Motor neuron (in vitro differentiated cells): ENCODE measurements at places on chromosomes 1 and 21.

- peak; percentile 44 for ATAC-seq
Observed at GRCh38 chr1:183404476-183404875, 13.7 kb downstream of the NMNAT2 start.

DNA sequence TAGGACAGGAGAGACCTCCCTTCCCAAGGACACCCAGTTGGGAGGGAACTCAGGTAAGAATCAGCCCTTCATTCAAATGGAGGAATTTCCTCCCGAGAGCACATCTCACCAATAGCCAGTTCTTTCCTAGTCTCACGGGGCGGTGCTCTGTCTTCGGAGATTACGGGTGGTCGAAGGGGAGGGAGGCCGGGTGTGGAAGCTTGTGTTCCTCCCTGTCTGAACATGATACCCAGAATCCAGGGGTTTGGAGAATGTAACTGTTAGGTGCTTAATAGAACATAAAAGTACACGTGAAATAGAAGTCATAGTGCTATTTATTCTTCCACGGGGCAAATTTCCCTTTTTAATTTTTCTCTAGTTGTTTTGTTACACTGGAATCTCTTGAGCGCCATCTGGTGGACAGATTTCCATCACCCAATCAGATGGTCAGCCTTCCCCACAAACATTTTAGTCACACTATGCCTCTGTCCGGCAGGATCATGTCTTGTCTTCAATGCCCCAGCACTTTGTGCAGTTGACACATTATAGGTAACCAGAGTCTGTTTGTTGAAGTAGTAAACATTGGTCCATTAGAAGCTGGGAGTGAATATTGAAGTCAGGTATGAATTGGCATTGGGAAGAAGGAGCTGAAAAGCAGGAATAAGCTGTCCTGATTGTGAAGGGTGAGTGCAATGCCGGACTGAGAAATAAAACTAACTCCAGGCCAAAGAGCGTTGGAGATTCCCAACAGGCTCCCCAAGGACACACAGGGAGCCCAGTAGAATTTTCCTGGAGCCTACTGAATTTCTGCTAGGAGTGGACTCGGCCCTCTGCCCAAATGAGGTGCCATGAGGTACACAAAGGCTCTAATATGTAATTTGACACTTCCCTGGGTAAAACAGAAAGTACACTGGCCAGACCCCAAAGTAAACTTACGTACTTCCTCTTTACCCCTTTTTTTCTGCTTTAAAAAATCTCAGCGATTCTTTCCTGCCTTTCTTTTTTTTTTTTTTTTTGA, 27.6 kb upstream of the ZNF697 start:
- peak; percentile 85 for ATAC-seq

- no peak for ATAC-seq
Observed at GRCh38 chr1:89954401-89954800, 40.5 kb upstream of the ZNF326 start.

GRCh38 chr1:191579019-191579418, 579.2 kb upstream of the RGS18 start:
- ATAC-seq: no peak

DNA sequence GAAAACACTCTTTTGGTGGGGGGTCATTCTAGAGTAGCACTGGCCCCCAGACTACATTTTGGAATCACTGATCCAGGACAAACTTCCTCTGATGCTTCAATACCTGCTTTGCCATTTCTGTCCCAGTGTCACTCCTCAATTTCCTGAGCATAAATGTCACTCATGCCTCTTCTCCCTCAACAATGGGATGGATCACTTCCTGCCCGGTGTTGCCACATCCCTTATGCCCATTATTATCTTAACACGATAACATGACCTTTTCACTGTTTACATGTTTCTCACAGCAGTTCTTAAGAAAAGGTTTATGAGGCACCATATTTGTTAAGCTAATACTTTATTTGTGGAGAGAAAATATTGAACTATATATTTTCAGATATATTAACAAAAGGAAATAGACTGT, 3.9 kb upstream of the ITLN1 start:
- no peak for ATAC-seq

DNA sequence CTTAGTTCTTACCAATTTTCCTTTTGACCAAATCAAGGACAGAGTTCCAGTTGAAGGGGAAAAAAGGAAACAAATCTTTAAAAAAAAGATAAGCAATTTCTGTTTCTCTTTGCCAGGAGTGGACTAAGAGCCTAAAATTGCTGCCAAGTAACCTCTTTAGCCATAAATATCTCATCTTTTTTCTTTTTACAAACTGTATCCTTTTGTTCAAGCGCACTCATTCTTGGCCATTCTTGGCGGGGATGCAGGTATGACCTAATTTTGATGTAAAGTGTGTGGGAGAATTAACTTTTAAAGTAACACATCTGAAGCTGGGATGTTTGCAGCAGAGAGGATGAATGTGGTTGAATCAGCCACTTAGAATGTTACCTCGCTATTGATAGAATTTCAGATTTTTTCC, 13.4 kb upstream of the KIF1B start:
- ATAC-seq: no peak

DNA sequence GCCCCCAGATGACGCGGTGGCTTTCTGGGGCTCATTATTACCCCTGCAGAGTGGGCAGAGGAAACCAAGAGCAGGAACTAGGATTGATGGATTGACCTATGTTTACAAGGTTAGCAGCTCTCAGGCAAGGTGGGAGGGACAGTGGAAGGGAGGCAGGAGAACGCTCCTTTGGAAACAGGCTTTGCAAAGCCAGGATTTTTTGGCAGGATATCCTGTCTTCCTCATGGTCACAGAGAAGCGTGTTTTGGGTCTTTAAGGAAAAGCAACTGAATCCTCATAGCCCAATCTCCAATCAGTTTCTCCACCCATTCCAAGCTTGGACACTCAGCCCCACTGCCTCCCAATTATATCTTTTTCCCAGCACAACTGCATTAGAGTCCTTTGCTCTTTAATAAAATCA, 105.6 kb upstream of the SOD1 start:
- ATAC-seq: no peak

DNA sequence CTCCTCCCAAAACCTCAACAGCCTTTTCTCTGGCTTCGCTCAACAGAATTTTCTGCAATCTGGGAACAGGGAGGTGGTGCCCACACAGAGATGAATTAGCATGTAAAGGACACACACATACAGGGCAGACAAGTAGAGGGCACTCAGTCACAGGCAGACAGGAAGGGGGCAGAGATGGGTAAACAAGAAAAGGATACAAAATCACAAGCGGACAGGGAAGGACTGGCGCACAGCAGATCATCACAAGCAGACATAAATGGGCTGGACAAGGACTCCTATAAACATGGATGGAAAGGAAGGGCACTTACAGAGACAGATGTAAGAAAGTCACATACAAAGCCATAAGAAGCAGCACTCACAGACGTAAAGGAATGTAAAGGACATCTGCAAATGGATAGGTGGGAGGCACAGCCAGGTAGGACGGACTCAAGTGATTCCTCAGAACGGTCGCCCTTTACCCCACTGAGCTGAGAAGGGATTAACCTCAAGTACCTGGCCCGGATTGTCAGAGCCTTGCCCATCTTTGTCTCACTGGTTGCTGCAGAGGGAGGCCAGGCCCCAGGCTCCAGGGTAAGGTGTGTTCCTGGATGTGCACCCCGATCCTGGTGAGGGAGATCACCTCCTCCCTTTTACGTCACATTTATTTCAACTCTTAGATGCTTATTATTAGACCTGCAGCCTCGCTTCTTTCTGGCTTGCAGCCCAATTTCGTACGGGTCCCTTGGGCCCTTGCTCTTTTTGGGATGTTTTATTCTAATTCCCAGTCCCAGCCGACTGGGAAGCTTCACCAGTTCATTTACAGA, 836 bp upstream of the PRCC start:
- peak; percentile 8 for ATAC-seq

- ATAC-seq: peak; percentile 43
Observed at GRCh38 chr1:169601096-169601881, 15.0 kb upstream of the F5 start.

DNA sequence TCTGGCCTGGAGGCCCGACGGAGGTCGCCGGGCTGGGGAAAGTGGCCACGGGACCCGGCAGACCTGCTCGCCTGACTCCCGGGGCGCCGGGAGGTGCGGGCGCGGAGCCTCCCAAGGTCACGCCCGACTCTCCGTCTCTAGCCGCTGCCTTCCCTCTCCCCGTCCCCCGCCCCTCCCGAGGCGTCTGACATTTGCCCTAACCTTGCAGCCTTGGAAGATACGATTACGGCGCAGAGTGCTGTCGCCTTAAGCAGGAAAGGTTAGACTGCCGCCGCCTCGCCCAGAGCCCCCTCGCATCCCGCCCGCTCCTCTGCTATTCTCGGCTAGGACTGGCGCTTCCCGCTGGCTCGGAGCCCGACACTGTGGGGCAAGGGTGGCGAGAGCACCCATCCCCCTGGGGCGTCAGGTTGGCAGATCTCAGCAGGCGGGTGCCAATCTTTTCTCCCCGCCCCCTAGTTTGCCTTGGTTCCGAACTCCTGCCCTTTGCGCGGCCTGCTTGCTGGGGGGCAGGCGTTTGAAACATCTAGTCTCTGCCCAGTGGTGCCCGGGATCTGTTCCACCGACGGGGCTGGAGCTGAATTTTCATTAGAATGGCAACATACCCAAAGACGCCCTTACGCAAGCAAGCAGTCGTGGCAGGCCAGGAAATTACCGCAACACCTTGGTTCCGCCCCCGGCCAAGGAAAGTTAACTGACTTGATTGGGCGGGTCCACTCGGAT, 835 bp downstream of the PGM1 start:
- peak; percentile 64 for ATAC-seq

DNA sequence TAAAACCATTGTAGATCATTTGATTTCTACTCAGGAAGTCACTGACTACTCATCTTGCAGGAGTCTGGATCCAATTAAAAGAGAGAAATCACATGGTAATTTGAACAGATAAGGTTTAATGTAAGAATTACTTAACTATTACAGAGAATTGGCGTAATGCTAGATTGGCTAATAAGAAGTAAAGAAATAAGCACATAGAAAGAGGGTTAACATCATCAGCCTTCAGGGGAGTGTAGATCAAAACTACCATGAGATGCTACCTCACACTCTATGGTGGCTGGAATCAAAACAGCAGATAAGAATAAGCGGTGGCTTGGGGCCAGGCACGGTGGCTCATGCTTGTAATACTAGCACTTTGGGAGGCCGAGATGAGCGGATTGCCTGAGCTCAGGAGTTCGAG, 11.7 kb downstream of the ST3GAL3 start:
- no peak for ATAC-seq

DNA sequence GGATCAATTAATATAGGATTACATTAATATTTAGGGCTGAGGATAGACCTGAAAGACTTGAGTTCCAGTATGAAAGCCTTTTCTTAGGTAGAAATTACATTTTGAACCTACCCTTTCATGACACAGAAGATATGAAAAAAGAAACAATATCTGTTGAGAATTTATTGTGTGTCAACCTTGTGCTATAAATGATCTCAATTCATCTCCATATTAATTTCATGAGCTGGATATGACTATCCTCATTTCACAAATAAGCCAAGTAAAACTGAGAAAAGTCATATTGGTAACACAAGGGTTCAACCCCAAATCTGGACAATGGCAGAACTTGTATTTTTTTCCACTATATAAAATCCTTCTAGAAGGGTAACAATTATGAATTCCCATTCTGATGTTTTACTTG, 120.0 kb downstream of the TRIM33 start:
- no peak for ATAC-seq

- peak; percentile 28 for ATAC-seq
Observed at GRCh38 chr21:44449473-44450363, 5.6 kb upstream of the LRRC3 start.

DNA sequence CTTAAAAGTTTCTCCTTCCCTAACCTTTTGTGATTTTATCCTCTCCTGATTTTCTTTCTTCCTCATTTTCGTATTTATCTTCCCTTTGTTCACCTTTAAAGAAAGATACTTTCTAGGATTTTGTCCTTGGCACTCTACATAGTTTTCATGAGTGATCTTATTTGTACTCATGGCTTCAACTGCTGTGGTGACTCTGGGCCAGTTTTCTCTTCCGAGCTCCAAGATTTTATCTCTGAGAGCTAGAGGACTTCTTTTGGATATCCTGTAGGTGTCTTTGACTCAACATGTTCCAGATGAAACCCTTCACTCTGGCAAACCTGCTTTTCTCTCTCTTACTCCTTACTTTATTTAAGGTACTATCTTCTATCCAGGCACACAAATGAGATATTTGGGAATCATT, 53.7 kb upstream of the MACF1 start:
- ATAC-seq: no peak

GRCh38 chr1:10755970-10756521, 40.4 kb downstream of the CASZ1 start:
- ATAC-seq: peak; percentile 92

DNA sequence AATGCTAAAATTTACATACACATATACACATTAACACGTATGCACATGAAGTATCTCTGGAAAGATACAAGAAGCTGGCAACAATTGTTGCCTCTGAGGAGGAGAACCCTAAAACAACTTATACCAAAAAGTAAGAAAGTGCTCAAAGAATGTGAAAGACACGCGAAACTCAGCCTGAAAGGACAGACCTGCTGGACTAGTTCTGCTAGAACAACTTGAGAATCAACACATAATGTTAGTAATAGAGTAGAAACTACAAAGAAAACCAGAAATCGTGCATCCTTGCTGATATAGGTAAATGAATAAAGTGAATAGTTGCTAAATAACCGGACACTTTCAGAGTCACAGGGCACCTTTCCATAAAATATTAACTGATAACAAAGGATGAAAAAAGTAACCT, 242.5 kb downstream of the RERE start:
- no peak for ATAC-seq

GRCh38 chr1:42130061-42130660, 23.0 kb upstream of the GUCA2B start:
- ATAC-seq: no peak

- no peak for ATAC-seq
Observed at GRCh38 chr1:200673952-200674823, 4.5 kb upstream of the DDX59 start.

DNA sequence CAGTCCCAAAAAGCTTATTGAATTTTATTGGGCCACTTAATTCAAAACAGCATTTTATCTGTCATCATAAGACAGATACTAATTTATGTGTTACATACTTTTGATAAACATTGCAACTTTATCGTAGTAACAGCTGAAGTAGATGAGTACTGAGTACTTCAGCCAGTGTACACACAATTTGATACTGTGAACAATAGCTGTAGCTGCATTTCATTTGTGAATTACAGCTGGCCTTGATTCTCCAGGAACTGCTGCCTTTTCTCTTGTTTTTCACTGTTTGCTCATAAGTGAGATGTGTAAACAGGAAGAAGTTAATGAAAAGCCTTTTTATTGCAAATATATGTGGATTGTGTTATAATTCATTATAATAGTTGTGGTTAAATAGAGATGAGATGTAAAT, 10.2 kb downstream of the UAP1 start:
- no peak for ATAC-seq

DNA sequence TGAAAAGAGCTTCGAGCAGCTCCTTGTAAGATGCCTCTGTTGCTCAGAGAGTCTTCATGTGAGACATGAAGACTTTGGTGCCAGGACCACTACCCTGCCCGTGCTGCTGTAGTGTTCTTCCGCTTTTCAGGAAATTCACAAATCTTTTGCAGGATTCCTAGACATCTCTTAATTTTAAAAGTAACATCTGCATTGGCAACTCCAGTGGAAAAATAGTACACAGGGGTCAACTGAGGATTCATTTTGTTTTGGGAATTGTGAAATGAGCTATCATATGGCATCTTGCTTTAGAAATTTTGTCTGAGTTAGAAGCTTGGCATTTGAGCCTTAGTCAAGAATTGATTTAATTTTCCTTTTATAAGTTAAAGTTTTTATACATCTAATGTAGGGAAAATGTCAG, 7.2 kb downstream of the PRDM2 start:
- no peak for ATAC-seq

- ATAC-seq: no peak
Observed at GRCh38 chr1:30637183-30637980, 86.0 kb downstream of the MATN1 start.

- ATAC-seq: peak; percentile 55
Observed at GRCh38 chr1:203026666-203027663, 674 bp downstream of the PPFIA4 start.
